ENCODE measurements at places on chromosomes 2 and 18.
A peak's percentile ranks its signal among the peaks of the same experiment; 100 is the strongest.

GRCh38 chr2:30254685-30255001 is 23.3 kb downstream of the LBH start:
- DNase-seq: no peak

DNA sequence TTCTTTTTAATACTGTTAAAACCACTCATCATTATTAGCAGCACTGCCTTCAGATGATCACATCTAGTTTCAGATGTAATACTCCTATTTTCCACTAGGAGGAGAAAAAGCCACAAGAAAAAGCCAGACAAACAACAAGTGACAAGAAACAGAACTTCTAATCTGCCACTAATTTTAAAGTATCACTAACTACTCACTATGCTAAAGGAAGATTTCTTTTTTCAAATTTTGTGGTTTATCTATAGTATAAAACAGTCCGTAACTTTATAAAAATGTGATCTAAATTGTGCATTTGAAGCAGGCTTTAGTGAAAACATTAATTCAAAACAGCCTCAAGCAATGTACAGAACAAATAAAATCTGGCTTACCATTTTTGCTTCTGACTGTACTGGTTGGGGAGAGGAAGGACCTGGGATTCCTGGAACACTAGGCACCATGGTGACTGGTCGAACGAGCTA is 56.8 kb downstream of the ATF2 start:
- peak; percentile 36 for DNase-seq

DNA sequence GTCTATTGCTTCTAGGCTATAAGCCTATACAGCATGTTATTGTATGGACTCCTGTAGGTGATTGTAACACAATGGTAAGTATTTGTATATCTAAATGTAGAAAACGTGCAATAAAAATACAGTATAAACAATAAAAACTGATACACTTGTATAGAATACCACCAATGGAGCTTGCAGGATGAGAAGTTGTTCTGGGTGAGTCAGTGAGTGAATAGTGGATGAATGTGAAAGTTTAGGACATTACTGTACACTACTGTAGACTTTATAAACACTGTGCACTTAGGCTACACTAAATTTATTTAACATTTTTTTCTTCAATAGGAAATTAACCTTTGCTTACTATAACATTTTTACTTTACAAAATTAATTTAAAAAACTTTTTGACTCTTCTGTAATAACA is 679.2 kb upstream of the ZNF804A start:
- no peak for DNase-seq

- DNase-seq: no peak
These were observed 115.2 kb downstream of the LIPG start for GRCh38 chr18:49677081-49677480.

- DNase-seq: no peak
These were observed 217.1 kb downstream of the DYSF start for GRCh38 chr2:71670430-71670795.

DNA sequence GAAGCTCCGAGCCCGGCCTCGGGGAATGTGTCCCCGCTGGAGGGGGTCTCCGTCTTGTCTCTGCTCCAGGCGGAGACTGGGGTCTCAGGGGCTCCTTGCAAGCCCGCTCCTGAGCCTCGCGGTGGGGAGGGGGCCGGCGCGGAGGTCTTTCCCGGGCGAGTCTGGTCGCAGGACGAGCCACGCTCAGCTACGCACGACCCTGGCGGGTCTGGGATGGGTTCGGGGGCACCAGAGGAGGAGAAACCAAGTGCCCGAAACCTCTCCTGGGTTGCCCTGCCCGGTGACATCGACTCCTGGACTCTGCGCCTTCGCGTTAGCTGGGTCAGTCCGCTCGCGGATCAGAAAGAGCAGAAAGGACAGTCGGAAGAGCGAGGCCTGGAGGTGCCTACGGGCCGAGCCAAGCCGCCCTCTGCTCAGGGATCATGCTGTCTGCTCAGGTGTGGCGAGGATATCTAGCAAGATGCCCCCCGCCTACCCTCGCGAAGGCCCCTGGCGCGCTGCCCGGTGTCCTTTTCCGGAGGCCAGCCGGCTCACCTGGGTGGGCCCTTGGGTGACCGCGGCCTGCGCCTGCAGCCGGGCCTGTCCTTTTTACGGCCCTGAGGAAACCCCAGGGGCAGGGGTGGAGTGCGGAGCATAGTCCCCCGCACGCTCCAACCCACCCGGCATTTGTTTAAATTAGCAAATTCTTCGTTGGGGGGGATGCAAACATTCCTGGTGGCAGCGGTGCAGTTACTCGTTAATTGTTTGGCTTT is 58.7 kb downstream of the SNORC start:
- no peak for DNase-seq

- DNase-seq: no peak
These were observed 131.8 kb upstream of the HS6ST1 start for GRCh38 chr2:128450211-128451024.

- no peak for DNase-seq
These were observed 38.2 kb upstream of the CAVIN2 start for GRCh38 chr2:191885098-191885497.

DNA sequence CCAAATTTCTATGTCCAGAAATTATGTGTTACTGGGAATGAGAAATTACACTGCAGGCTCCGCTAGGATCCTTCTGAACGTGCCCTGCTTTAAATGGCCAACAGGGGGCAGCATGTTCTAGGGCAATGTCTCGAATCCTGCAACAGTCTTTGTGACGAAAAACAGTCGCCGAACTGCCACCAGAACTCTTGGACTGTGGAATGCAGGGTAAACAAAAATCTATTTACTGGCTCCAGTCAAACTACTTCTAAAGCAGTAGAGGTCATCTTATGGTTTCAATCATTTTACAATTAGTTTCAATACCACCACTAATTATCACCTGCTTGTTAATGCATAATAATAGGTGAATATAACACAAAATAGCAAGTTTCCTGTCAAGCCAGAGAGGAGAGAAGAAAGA is 9.8 kb upstream of the ZNF397 start:
- DNase-seq: peak; percentile 77

- no peak for DNase-seq
These were observed 177.2 kb upstream of the NETO1 start for GRCh38 chr18:73045037-73045436.

GRCh38 chr2:135745545-135745944 is 3.9 kb downstream of the UBXN4 start:
- DNase-seq: no peak
